ENCODE measurements at places on chromosomes 5 and 9.

DNA sequence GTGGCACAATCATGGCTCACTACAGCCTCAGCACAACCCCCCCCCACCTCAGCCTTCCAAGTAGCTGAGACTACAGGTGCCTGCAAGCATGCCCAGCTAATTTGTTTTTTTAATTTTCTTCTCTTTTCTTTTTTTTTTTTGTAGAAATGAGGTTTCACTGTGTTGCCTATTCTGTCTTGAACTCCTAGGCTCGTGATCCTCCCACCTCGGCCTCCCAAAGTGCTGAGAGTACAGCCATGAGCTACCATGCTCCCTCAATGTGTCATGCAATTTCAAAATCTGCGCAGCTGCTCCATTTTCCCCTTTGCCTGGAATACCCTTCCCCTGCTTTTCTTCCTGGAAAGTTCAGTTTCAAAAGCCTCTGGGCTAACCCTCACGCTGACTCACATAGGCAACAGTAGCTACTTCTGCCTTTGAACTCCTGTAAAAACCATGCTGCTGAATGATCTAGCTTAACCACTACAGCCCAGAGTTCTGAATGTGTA, 71.0 kb upstream of the IL7R start:
- DNase-seq: no peak

- DNase-seq: no peak
Measured at GRCh38 chr5:74596927-74597326, 43.6 kb downstream of the ENC1 start.

DNA sequence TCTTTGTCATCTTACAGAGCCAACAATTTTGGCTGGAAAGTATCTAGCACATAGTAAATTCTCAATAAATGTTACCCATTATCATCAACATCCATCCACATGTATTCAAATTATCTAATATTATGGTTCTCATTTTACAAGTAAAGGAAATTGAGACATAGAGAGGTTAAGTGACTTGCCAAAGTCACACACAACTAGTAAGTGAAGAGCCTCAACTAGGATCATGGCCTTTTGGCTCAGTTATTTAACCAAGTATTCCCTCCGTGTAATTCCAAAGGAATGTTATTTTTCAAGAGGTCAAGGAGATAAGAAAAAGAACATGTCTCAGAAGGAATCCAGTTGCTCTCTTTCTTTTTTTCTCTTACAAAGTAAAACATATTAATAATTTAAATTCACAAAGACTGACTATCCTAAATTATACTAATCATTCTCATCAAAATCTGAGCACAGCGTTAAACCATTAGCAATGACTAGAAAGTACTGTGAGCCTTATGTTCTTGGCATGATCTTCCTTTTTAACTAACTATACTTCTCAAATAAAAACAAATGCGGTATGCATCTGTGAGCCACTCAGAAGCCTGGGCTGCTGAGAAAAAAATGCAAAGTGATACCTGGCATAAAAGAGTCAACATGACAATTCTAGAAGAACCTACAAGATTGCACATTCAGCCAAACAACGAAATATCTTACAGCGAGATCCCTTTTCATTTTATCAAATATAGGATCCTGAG, 350.9 kb downstream of the GLIS3 start:
- no peak for DNase-seq

- no peak for DNase-seq
Measured at GRCh38 chr9:103530934-103531333, 535.8 kb downstream of the CYLC2 start.

GRCh38 chr9:2809692-2810419, 34.0 kb downstream of the PUM3 start:
- no peak for DNase-seq

DNA sequence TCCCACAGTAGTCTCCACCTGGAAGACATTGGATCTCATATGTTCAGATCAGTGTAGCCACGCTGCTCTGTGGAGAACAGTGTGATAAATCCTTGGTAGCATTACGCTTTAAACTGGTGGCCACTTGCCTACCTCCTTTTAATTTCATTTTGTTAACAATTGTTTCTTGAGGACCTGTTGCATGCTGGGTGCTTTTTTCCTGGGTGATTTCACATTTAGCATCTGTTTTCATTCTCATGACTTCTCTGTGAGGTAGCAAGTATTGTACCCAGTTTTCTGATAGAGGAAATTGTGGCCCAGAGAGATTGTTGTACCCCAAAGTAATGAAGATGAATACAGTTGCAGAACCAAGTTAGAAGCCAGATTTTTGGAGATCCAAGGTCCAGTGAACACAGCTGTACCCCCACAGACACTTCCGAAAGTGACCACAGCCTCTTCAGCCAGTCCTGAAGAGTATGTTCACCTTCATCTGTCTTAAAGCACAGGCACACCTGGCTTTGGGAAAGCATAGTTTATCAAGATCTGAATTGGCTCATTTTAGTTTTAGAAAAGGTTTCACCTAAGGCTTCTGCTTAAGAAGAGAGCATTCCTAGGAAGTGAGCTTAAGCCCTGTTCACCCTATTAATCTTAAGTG, 75.2 kb downstream of the F2RL2 start:
- DNase-seq: no peak

DNA sequence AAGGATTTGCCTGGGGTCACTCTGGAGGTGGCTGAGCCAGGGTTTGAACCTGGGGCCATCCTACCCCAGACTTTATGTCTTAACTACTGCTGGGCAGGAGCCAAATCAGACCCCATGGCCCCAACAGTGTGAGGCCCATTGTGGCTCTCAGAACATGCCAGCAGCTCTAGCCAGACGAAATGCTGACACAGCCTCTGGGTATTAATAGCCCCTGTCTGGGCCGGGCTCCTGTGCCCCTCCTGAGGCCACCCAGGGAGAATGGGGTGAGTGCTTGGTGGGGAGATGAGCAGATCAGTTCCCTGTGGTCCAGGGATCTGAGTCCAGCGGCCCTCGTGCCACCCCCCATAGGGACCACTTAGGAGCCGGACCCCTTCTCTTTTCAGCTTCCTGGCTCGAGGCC, 2.2 kb upstream of the PLPP7 start:
- no peak for DNase-seq

DNA sequence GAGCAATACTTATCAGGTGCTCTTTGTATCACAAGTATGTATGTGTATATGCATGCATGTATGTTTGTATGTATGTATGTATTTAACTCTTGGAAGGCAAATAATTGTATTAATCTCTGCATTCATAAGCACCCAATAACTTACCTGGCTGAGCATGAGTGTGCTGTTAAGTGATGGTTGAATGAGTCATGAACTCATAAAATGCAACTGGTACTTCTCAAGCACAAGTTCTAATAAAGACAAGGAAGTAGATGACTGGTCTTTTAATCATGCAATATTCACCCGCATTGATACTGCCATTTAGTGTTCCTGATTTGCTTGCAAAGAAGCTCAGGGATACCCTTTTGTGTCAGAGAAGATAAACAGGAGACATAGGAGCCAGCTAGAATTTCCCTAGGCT, 204.9 kb upstream of the TRPM3 start:
- DNase-seq: no peak

DNA sequence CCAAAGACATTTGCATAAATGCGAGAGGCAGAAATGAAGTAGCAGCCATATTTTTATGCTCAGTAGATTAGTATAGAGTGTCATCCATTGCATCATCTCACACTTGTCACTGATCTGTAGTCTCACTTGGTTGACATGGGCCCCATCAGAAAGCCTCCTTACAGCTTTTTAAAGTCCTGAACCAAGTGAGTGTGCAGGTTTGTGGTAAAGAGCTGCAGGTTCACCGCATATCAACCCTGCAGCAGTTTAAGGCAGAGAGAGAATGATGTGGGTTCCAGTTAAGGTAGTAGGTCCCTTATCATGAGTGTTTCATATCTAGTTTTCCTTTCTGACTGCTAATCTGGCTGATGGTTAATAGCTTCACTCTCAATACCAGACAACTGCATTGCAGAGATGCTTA, 1080.3 kb downstream of the NR2F1-AS1 start:
- DNase-seq: no peak

- DNase-seq: no peak
Measured at GRCh38 chr9:120330031-120330430, 249.9 kb downstream of the CDK5RAP2 start.

GRCh38 chr5:80246995-80247729, 8.7 kb downstream of the SERINC5 start:
- no peak for DNase-seq

DNA sequence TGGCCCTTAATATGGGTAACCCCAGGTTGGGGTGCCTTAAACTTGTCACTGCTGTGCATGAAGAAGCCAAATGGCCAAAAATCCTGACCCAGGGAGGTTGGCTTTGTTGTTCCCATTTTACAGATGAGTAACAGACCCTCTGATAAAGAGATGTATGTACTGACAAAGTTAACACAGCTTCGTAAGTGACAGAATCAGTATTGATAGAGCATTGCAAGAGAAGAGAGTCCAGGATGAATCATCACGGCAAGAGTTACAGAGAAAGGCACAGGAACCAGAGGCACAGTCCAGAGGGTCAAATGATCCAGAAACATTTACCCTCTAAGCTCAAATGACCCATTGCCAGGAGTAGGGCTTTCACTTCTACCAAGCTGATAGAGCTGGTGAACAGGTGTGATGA, 103.8 kb upstream of the SMC2 start:
- DNase-seq: no peak

DNA sequence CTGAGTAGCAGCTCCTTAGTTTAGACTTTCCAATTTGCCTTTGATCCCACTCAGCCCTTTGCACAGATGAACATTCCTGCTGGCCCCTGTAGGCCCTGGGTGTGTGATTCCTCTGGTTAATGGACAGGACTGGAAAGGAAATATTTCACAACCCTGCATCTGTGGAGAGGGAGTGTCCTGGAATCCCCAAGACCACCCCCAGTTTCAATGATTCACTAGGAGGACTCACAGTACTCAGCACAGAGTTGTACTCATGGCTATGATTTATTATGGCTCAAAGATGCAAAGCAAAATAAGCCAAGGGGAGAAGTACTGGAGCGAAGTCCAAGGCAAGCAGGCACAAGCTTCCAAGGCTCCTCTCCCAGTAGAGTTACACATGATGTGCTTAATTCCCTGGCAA, 42.4 kb upstream of the TJP2 start:
- no peak for DNase-seq

DNA sequence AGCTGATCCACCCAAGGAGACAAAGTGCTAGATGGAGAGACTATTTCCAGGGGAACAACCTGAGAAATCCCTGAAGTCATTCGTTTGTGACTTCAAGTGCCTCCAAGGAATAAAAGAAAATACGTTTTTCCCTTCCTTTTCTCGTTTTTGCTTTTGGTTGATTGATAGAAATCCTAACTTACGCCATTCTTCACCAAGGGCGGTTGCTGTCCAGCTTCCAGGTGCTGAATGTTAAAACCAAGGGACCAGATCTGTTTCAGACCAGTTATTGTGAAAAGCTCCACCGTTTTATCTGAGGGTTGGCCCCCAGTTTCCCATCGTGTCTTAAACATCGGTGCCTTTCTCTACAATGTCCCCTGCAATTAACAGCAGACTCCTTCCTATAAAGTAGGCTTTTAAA, 600.7 kb upstream of the SGCD start:
- no peak for DNase-seq

DNA sequence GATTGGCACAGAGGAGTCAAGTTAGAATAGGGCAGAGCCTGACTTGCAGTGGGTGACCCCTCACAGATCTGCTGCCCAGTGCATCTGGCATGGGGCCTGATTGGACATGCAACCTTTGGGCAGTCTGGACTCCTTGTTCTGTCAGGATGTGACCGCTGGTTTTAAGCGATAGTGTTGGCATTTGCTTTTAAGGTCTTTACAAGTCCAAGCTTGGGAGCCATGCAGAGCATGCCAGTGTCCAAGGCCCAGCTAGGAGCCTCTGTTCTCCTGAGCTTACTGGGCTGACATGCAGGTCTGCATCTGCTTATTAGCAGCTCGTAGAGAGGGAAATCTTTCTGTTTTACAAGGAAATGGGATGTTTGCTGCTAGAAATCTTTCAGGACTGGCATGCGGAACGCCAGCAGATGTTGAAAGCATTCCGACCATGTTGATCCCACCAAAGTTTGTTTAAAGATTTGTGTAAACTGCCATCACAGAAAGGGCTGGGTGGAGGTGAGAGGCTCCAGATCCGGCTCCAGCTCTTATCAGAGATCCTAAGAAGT, 27.5 kb downstream of the GADD45G start:
- DNase-seq: no peak

DNA sequence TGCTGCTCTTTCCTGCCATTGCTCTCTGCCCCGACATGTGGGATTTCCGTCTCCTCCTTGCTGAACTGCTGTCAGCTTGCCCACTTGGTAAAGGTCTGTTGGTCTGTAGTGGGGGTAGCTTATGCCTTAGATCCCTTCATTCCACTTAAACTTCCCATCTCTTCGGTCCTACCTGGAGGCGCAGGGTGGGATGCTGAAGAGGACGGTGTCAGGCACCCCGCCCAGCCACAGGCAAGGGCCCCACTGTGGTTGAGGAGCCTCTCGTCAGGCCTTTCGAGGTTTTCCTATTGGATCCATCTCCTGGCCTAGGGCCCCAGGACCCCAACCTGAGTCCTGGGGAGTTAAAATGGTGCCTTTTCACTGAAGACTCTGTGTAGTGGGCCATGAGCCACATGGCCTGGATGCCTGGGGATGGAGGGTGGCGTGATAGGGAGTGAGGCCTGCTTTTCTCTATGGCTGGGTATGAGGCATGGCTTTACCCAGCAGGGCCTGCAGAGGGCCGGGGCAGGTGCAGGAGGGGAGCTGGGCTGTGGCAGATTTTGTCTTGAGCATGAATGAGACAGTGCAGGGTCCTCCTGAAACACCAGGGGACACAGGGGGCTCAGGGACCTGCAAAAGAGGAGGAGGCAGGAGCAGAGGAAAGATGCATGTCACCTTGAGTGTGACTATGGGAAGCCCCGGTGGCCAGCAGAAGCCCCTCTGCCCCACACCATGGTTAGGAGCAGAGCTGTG, 25.8 kb upstream of the RNF130 start:
- DNase-seq: no peak

DNA sequence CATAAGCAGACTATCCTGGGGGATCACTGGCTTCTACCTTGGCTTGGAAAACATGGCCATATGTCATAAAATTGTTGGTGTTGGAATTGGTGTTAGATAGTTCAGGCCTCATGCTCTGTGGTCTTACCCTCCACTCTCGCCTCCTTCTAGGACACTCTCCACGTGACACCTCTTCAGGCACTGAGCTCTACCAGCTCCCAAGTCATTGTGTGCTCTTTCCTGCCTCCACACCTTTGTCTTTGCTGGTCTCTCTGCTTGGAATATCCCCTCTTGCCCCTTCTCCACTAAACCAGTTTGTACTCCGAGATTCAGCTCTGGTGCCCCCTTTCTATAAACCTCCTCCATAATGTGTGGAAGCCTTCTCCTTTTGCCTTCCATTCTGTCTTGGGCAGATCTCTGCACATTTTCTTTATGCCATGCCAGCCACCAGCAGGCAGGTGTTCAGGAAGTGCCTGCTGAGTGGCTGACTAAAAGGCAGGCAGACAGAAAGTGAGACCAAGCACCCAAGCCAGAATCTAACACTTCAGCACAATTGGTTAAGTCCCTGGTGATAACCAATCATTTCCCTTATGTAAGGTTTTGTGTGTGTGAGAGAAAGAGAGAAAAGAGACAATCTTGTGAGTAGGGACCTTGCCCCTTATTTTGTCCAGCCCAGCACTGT, 37.7 kb downstream of the SAR1B start:
- peak; percentile 2 for DNase-seq

GRCh38 chr9:118091226-118091625, 387.0 kb downstream of the TLR4 start:
- DNase-seq: no peak

All from NCI-H1092 treated with DMSO at 0.1 percent for 48 hours (cell line).